T-helper 22 cell (primary cell): ENCODE measurements at places on chromosomes 11 and 22.

- no peak for DNase-seq
These were observed 22.8 kb downstream of the CASP5 start for GRCh38 chr11:105000167-105000566.

DNA sequence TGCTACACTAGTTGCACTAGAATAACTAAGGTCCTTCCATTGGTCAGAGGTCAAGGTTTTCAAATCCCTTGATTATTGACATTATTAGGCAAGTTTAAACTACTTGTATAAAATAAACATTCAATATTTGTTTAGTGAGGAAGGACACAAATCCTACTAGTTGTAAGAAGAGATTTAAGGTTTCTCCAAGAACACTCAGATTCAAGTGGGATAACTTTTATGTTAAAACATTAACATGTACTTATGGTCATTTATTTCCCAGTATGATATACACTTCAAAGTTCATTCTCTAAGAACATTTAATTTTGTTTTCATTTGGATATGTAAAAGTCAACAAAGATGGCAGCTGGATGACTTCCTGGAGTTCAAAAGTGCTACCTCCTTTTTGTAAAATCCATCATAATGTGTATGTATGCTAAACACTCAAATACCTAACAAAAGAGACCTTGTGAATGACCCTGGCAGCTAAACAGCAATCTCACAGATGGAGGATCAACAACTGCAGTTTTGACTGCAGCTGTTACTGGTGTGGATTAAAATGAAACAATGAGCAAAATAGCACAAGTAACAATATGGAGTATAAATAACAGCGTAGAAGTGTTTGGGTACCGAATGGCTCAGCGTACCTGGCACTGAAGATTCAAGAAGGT, 1.5 kb downstream of the CCDC90B start:
- no peak for DNase-seq

DNA sequence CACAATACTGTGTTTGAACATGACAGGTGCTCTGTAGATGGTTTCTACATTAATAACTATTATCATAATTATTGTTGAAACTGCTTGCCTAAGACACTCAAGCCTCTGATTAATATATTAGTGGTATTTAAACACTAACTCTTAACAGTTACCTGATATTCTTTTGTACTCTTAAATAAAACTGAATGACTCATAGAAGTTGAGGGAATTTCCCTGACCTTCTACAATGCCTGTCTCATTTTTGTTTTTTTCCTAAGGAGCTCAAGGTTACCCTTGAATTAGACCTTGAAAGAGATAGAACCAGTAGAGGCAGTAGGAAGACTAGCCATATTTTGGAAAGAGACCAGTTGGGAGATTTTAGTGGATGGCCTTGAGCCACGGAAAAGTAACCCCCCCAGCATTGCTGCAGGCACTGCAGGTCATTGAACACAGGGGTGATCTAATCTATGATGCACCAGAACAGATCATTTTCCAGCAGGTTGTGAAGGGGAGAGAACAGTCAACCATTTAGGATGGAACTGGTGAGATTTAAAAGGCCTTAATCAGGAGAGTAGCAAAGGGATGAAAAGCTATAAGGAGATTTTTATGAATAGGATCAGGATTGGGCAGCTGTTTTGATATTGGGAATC, 148.3 kb downstream of the PGR start:
- no peak for DNase-seq

- no peak for DNase-seq
These were observed 1.4 kb downstream of the SIK2 start for GRCh38 chr11:111603611-111604130.

- no peak for DNase-seq
These were observed 136.3 kb downstream of the ETS1 start for GRCh38 chr11:128450882-128451651.

DNA sequence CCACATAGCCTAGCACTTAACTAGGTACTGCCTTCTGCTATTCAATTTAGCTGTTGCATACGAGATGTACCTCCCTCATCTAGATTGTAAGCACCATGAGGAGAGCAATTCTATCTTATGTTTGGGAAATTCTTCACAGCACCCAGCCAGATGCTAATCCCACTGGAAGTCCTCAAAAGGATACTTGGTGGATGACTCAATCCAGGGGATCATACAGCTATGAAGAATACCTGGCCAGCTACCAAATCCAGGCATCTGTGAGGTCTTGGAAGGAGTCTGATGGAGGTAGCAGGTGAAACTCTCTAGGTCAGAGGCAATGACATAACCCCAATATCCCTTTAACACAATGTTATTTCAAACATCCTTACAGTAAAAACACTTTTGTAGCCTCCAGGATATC, 167.8 kb upstream of the NCAM1 start:
- no peak for DNase-seq

- DNase-seq = no peak
These were observed 652.8 kb downstream of the KCNA4 start for GRCh38 chr11:29364006-29364405.

- DNase-seq = no peak
These were observed 499.8 kb downstream of the DLG2 start for GRCh38 chr11:85127349-85127748.

GRCh38 chr11:117794135-117794534, 2.9 kb downstream of the DSCAML1 start:
- DNase-seq = no peak

GRCh38 chr11:133563505-133564025, 31.3 kb upstream of the OPCML start:
- no peak for DNase-seq

- DNase-seq = no peak
These were observed 19.1 kb upstream of the OOSP1 start for GRCh38 chr11:59918987-59919589.

DNA sequence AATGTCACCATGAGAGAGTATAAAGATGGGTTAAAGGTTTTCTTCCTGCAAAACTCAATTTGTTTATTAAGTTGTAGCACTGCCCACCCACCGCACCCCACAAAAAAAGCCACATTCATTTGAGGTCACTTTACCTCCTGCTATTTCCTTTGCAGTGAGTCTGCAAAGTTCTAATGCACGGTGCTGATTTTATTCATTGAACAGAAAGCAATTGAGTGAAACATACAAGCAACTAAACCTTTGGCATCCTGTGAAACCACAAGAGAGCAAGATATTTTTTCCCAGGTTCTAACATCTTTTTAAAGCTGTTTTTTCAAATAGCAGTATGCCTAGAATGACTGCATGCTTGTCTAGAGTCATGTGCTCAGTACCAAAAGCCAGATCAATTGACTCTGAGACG, 39.0 kb downstream of the RRAS2 start:
- DNase-seq = no peak

DNA sequence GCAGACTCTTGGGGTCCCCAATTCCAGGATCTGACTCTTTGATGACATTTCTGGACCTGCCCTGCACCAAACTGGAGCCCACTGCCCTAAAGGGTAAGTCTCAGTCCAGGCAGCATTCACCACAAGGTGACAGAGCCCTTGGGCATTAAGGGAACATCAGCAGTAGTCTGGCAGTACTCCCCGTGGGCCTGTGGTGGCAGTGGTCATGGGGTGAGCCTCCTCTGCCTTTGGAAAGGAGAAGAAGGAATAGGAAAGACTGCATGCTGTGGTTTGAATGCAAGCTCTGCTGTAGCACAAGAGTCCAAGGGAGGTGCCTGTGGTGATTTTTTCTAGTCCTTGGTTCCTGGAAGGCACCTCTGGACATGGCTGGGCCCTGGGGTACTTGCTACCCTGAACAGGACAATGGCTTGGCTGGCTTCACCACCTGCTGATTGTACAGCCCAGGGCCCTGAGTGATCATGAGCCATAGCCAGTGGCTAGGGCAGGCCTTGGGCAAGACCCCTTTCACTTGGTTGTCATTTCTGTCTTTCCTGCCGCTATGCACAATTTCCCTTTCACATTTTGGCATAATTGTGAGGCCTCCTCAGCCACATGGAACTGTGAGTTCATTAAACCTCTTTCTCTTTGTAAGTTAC, 160.7 kb upstream of the GRIA4 start:
- DNase-seq = no peak

GRCh38 chr22:47564651-47565434, 802.4 kb downstream of the TBC1D22A start:
- DNase-seq = no peak

GRCh38 chr22:23084453-23085350, 14.4 kb downstream of the GNAZ start:
- DNase-seq = no peak

DNA sequence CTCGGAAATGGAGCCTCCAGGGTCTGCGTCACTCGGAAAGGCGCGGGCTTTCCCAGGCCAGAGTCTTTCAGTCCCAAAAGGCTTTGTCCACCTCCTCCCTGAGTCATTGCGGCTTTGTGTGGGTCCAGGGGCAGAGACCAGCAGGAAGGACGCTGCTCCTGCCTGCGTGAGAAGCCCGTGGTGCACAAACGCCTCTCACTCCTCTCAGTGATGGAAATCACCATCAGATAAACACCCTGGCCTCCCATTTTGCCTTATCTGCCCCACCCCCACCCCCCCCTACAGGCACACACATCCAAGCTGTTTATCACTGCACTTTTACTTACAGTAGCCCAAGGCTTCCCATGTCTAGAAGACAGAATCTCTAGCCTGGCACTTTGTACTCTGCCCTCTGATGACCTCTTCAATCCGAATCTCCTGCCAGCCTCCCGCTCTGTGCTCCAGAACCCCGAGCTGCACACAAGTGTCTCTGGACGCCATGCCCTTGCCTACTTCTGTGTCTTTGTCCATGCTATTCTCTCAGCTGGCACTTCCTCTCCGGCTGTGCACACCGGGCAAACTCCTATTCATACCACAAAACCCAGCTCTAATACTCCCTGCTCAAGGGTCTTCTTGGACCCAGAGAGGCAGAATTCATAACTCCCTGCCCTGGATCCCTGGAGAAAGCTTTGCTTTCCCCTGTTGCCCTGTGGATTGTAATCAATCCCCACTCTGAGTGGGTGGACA, 954.6 kb downstream of the TBC1D22A start:
- no peak for DNase-seq

- peak; percentile 93 for DNase-seq
These were observed 11.1 kb downstream of the GRK2 start for GRCh38 chr11:67277231-67277961.

GRCh38 chr11:17150521-17150920, 57.3 kb downstream of the PIK3C2A start:
- no peak for DNase-seq

- no peak for DNase-seq
These were observed 258.1 kb downstream of the C11orf87 start for GRCh38 chr11:109680127-109680526.

DNA sequence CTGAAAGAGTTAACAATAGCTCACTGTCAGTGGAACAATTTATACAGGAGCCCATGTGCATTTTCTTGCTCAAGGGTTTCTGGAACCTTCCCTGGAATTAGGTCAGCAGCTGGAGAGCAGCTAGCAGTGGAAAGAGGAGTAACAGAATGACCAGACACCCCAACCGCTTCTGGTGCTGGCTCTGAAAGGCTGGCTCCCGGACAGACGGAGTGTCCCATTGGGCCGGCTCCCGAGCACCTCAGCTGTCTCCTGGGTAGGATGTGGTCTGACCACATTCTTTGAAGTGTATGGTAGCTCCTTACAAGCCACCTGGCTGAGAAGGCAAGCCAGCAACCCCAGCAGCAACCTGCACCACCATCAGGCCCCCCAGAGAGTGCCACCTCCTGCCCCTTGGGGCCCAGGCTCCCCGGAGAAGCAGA, 44.7 kb downstream of the ABTB2 start:
- no peak for DNase-seq

DNA sequence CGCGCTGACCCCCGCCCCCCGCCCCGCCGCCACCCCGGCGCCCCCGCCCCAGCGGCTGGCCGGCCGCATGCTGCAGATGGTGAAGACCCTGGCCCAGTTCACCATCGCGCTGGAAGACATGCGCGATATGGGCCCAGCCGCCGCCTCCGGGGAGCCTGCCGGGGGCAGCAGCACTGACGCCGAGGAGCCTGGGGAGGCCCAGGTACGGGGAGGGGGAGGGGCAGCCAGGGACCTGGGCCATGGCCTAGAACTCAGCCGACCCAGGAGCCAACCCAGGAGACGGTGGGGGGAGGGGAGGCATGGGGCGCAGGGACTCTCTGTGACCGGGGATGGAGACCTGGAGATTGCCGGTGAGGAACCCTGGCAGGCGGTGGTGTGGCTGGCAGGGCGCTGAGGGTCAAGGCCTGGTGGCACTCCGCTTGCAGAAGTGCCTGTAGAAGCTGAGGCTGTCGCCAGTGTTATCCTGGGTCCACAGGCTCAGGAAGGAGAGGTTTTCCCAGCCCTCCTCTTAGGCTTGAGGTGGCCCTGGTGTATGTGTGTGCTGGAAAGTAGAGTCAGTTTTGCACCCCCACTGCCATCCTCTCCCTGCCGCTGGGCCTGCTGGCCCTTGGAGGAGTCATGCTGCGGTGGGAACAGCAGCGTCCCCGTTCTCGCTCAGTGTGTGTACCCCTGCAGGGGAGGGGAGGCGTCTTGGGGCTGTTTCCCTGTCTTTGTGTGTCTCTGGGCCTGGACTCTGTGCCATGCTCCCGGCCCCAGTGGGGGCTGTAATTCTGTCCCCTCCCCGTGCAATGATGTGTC, 32.9 kb upstream of the RELT start:
- DNase-seq = no peak

DNA sequence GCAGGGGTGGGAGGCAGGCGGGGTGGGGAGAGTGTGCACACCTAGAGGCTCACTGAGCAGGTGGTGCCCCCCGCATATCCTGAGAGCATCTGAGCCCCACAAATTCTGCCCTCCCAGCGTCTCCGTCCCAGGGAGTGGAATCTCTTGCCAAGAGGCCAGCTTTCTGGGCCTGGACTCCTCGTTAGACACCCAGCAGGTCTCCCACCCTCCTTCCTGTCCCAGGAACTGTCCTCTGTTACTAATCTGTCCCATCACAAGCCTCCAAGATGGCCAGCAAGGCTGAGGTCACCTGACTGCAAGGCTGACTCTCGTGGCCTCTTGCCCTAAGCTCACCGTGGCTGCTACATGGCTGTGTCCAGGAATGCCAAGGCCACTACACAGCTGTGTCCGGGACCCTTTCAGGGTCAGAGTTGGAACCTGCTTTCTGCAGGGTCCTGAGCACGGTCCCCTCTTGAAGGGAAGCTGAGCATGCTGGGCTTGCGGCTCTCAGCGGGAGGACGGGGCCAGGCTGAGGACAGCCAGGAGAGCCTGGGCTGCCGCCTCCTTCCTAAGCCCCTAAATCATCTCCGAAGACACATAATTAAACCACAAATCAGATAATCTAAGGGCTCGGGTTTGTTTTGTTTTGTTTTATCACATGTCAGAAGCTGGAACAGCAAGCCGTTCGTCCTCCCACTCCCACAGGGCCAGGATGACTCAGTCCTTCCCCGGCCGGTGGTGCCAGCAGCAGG, 1327.3 kb downstream of the TBC1D22A start:
- DNase-seq = no peak

GRCh38 chr11:48081151-48082010, 101.0 kb downstream of the PTPRJ start:
- no peak for DNase-seq

- no peak for DNase-seq
These were observed 4.7 kb upstream of the NEAT1 start for GRCh38 chr11:65417702-65418430.

DNA sequence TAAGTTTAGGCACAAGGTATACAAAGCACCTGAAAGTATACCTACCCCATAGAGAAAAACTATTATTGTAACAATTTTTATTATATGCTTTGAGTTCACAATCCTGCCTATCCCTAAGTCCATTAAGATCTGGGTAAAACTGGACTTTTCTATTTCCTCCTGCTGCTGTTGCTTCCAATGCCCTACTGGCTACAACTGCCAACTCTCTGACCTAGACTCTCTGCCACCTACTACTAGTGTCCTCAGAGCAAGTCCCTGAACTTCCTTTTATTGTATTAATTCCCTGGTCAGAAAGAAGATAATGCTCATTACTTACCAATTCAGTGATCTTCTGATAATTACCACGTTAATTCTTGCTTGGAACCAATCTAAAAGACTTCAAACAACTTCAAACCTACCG, 70.3 kb downstream of the RBFOX2 start:
- DNase-seq = no peak

- no peak for DNase-seq
These were observed 27.6 kb upstream of the BMAL1 start for GRCh38 chr11:13249992-13250391.
